ENCODE measurements at places on chromosomes 1 and 21.

DNA sequence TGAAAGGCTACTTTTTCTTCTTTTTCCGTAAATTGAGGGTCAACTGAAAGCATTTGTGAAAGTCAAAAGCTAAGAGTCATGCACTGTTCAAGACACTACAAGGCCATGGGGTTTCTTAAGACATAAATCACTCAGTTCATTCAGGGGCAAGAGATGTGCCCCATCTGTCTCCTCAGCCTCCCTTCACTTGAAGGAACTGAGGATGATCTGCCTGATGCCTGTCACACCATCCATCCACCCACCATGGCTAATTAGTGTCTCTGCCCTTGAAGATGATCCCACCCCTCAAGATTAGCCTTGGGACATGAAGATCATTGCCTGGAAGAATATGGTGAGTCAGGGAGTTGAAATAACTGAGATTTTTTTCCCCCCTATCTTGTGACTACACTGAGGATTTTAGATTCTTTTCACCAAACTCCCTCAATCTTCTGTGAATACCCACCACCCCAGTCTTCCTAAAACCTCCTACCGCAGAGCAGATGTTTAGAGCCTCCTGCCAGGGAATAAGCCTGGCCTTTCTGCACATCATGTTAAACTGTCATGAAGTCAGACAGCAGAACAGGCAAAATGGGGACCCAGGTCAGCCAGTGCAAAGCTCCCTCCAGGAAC, 88.6 kb upstream of the LMO4 start:
- DNase-seq = no peak

DNA sequence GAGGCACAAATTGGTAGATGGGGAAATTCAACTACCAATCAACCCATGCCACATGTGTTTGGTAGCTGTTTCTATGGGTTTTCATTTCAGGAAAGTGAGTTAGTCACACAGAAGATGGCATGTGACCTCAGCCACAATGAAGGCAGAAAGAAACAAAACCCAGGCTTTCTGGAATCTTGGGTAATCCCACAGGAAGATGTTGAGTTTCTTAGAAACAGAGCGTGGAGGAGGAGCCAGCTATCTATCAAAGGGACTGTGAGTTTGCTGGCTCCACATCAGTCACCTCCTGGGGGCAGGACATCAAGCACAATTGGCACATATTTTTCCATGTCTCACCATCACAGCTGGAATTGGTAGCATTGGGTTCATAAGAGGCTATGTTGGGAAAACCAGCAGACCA, 188.9 kb upstream of the PLXNA2 start:
- DNase-seq = no peak

DNA sequence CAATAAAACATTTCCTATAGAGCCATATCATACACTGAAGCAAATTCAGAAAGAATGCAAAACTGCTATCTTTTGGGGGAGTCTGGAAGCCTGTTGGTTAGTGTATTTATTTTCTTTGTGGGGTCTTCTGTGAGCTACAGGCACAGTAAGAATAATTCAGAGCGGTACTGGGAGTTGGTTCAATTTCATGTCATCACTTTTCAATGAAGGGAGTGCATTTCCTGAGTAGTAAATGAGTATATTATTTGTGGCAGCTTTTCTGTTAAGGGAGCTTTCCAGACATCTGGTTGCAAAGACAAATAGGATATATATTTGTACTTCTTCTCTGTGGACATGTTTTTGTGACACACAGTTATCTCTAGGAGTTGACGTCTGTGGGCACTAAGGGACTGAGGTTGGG, 130.6 kb downstream of the HUNK start:
- DNase-seq = no peak

- DNase-seq = no peak
Measured at GRCh38 chr1:84797603-84798002, 95.4 kb downstream of the LPAR3 start.

- DNase-seq = no peak
Measured at GRCh38 chr1:72326494-72326893, 44.2 kb upstream of the NEGR1 start.

GRCh38 chr1:23194119-23194984, 22.9 kb downstream of the HTR1D start:
- DNase-seq = no peak

DNA sequence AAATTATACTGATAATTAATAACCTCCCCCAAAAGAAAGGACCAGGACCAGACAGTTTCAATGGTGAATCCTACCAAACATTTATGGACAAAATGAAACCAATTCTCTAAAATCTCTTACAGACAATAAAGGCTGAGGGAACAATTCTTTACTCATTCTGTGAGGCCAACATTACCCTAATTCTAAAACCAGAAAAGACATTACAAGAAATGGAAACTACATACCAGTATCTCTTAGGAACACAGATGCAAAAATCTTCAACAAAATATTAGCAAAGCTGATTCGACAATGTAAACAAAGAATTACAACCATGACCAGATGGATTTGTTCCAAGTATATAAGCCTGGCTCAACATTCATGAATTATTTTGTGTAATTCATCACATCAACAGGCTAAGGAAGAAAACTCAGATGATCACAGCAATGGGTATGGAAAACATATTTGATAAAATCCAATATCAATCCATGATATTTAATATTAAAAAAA, 8.6 kb downstream of the TMED5 start:
- no peak for DNase-seq

GRCh38 chr1:5940723-5941407, 51.4 kb downstream of the NPHP4 start:
- no peak for DNase-seq

DNA sequence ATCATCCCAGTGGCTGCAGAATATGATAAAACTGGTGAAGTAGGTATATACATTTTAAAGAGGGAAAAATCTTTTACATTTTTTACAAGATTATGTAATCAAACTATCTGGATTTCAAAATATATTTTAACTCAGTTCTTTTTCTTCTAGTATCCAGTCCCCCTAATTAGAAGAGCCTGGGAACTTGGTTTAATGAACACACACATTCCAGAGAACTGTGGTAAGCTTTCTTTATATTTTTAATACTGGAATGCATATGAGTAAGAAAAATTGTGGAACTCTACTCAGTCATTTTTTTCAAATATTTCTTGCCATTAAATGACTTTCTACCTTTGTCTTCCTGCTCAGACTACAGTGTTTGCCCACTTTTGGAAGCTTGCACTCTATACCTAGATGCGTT, 8.2 kb downstream of the ACADM start:
- no peak for DNase-seq

- no peak for DNase-seq
Measured at GRCh38 chr1:39992234-39992633, 37.3 kb downstream of the MFSD2A start.

DNA sequence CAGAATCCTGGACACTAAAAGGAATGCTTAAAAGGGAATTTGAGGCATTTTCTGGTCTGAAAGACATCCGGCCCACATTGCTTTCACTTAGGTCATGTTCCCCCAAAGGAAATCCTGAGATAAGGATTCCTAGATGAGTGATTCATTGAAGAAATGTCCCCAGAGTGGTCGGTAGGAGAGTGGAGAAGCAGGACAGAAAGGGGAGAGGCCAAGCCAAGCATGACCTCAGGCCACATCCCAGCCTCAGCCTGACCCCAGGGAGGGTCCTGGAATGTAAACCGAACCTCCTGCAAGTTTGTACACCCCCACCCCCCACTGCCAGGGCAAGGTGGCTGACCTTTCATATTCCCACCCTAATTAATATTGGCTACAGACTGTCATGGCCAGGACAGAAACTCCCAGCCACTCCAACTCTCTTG, 16.6 kb downstream of the HIVEP3 start:
- no peak for DNase-seq

DNA sequence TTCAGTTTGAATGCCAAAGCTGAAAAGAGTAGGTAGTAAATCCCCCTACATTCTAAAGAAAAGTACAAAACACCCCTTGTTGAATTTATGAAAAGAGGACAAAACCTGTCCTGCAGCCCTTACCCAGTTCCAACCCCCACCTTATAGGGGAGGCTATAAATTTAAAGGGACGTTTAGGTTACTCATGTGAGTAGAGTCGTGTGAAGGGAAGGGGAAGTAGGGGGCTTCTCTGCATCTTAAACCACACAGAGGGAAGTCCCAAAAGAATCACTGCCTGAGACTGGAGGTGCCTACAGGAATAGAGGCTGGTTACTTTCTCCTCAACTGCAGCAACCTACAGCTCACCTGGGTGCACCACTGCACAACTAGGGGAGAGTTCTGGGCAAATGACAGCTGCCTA, 36.7 kb upstream of the KIRREL1 start:
- DNase-seq = no peak

DNA sequence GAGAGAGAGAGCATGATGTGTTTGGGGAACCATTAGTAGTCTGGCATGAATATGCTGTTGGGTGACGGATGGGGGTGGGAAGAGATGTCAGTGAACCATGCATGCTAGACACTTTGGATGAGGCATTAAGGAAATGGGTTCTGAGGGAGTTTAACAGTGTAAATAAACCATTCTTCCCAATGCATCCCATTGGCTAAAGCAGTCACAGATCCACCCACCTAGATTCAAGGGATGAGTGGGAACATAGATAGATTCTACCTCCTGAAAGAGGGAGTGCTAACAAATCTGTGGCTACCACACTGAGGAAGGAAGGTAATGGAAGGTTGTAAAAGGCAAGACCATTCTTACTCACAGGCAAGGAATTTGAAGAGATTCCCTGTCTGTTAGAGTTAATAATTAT, 129.8 kb upstream of the CACNA1E start:
- DNase-seq = no peak

GRCh38 chr1:200038981-200039848, 11.7 kb downstream of the NR5A2 start:
- peak; percentile 35 for DNase-seq
